Nephron progenitor cell (in vitro differentiated cells): ENCODE measurements at places on chromosomes 1 and 21.

GRCh38 chr1:154433161-154433764 lies 28.1 kb downstream of the IL6R start:
- DNase-seq: no peak

DNA sequence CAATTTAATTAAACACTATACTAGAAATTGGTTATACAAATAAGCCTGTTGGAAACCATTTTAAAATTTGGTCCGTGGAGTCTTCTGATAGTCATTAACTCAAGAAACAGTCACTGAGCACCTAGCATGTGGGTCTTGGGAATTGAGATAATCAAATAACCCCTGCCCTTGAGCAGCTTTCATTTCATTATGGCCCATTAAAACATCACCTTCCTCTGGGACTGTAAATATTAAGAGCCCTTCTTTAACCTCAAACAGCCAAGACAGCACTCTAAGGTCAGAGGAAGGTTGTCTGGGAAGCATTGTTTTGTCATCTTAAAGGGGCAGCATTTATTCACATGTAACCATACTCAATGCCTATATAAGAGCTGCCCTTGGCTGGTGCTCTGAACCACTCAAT lies 610.3 kb upstream of the USP24 start:
- no peak for DNase-seq

- no peak for DNase-seq
Measured at GRCh38 chr1:84705513-84705912, 15.3 kb upstream of the SSX2IP start.

DNA sequence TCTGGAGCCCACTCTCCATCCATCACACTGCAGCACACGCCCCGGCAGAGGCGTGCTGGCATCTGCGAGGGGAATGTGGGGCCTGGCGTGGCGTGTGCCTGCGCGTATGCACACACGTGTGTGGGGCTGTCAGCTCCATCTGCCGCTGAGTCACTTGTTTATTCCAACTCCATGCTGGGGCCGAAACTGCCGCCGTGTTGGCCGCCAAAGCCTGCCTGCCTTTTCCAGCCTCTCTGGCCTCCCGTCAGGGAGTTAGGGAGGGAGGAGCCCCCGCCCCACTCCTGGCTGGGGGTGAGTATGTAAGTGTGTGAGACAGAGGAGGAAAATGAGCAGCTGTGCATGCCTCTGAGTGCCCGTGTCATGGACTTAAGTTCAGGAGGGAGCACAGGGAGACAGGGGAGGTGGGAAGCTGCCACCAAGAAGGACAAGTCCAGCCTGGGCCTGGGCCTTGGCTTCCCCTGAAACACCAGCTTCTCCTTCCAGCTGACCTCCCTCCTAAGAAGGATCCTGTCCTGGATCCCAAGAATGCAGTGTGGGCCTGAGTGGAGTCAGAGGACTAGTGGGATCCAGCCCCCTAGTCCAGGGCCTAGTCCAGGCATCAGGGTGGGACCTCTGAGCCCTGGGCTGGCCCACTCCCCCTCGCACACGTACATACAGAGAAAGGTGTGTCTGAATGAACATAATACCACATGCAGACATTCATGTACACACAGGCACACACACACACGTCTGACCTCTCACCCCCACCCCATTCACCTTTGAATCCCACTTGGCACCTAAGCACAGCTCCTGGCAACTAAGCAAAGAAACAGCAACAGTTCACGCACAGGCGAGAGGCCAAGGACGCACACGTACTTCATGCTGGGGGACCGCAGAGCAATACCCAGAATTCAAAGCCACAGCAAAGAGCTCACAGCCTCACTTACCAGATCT lies 24.7 kb downstream of the MEF2D start:
- no peak for DNase-seq

DNA sequence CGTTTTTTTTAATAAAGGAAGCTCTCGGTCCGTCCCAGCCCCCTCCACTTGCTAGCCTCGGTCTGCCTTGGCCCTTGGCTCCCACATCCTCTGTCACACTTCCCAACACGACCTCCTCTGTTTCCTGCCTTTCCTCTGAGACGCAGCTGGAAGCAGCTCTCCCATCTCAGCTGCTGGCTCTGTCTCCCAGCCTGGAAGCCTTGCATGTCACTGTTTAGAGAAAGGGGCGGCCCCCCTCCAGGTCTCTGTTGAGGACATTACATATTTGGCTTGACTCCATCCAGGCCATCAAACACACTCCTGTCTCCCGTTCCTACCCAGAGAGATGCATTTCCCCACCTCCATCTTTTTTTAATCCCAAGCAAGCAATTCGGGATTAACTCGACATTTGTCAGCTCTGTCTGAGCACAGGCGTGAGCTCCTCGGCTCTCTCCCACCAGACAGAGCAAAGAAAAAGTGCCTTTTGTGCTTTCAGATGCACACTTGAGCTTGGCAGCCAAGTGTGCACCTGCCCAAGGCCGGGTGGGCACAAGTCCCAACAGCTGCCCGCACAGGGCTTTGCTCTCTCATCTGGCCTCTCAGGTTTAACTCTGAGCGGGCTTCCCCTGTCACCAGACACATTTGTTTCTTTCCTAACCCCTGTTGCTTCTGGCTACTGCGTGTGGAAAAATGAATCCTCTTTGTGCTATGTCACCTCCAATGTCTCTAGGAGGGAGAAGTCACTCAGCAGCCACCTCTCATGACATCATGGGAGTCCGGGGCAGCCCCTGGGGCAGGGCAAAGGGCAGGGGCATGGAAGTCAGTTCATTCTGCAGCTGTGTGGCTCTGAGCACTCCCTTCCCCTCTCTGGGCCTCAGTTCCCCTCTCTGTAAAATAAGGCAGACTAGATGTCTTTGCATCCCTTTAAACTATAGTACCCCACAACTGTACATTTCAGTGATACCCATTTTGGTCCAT lies 108.3 kb downstream of the KCND3 start:
- no peak for DNase-seq

GRCh38 chr1:156726549-156727226 lies 1.6 kb upstream of the METTL25B start:
- DNase-seq: peak; percentile 56

DNA sequence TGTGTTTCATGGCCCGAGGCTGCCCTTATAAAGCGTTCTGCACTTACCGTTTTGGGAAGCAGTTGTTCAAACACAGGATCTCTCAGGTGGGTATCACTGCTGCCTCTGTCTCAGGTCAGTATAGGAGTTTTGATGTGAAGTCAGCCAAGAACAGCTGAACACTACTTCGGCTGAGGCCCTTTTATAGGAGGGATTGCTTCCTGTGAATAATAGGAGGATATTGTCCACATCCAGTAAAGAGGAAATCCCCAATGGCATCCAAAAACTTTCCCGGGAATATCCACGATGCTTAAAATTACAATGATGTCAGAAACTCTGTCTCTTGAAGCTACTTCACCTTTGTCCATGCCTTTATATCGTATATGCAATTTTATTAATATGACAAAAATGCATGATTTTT lies at the start of gene SELE:
TSS of gene SELE (minus strand) at position 156 of the 400 bp plus-strand sequence. CDS start 467 bp downstream, outside the sequence.
- DNase-seq: no peak

GRCh38 chr21:26512664-26513063 lies 60.4 kb downstream of the CYYR1 start:
- no peak for DNase-seq

DNA sequence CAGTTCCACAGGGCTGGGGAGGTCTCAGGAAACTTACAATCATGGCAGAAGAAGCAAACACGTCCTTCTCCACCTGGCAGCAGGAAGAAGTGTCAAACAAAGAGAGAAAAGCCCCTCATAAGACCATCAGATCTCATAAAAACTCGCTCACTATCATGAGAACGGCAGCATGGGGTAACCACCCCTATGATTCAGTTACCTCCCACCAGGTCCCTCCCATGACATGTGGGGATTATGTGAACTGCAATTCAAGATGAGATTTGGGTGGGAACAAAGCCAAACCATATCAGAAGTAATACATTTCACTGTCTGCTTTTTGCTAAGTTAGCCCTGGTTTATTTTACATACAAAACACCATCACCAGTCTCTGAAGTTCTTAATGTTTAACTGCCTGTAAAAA lies 68.5 kb downstream of the RBM11 start:
- DNase-seq: no peak

DNA sequence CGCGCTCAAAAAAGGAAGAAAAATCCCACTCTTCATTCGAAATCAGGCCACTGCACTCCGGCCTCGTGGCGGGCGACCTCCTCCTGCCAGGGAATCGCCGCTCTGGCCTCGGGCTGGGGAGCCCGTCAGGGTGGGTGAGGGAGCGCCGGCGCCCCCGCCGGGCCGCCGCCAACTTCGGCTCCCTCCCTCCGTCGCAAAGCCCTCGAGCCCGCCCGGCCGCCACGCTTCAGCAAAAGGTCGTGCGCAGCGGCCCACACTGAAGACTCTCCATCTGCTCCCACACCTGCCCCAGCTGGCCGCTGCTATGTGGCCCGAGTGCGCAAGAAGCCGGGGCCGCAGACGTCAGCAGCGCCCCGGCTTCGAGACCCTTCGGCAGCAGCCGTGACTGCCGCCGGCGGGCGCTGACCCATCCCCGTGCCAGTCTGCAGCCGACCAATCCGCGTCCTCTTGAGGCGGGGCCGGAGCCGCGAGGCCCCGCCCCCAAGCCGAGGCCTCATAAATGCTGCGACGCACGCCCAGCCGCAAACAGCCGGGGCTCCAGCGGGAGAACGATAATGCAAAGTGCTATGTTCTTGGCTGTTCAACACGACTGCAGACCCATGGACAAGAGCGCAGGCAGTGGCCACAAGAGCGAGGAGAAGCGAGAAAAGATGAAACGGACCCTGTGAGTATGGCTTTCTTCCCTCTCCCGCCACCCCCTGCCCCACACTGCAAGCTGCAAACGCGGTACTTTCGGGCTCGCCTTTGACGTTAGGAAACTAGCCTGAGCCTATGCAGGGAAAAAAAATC lies at the start of gene RGS2:
TSS of gene RGS2 (plus strand) at position 522 of the 789 bp plus-strand sequence. CDS start at position 555, 33 bp downstream.
- DNase-seq: peak; percentile 92

GRCh38 chr1:37393173-37394120 lies 80.9 kb upstream of the ZC3H12A start:
- no peak for DNase-seq

GRCh38 chr1:39833621-39834385 lies 45.1 kb upstream of the BMP8B start:
- DNase-seq: no peak

DNA sequence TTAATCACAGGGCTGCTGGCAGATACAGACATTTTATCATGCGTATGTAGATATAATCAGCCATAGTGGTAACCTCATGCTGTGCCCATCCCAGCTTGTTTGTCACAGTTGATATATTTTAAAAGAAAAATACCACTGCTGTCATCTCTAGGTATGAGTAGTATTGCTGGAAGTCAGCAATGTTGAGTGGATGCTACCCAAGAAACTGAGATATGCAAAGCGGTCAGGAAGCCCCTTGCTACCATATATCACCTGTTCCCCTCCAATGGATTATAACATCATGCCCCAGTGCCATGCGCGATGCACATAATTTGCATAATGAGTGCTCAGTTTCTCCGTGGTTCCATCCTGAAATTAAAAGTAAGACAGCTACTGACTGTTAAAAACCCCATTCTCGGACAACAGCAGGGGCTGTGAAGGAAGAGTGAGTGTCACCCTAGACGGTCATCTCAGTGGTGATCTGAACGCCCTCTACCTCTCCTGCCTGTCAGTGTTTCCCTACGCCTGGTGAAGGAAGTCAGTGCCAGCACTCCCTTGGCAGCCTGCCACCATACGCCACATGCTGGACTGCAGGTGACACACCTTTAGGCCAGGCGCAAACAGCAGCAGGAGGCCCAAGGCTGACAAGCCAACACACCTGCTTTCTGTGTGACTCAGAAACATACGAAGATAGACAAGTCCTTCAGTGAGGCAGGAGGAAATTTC lies 2.7 kb downstream of the IL10RB start:
- DNase-seq: no peak

DNA sequence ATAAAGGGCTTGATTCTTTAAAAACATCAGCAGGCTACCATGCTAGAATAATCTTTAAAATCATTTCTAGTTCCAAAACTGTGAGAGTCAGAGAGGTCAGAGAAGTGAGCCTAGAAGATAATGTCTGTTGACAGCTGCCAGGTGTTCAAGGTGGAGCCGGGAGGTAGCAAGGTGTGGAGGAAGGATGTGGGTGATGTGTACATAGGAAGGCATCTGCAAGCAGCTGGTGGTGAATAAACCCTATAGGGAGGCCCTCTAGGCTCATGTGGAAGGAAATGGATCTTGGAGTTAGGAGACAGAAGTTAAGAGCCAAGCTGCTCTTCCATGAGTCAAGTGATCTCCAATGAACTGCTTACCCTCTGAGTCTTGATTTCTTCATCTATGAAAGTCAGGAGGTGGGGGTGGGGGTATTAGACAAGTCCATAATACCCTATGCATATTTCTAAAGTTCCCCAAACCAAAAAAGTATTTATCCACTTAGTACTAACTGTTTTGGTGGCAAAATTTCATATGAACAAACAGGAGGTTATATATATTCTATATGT lies 266.3 kb downstream of the RHOU start:
- no peak for DNase-seq

DNA sequence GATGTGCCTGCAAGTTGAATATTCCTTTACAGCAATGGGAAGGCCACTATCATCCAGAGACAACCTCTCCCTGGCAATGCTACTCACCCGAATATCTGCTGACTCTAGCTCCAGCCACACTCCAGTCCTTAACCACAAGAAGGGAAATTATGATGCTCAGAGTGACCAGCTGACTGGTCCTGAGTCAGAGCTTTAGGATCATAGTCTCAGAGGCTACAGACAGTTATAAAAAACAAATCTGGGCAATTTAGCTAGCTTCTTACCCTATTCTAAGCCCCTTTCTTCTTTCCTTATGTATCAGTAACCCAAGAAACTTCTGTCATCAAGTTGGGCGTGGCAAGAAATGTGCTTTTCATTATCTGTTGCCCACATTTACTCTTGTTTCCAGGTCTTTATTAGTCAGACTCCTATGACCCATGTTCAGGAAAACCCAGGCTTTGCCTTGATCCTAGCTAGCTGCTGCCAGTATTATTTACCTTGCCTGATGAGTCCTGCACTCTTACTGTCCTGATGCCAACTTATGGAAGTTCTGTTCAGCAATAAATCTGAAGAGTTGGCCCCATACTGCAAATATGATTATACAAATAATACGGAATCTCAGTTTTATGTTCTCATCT lies 207.0 kb downstream of the TTLL7 start:
- DNase-seq: no peak

- DNase-seq: no peak
Measured at GRCh38 chr1:108007070-108007469, 42.1 kb upstream of the VAV3 start.

- DNase-seq: peak; percentile 16
Measured at GRCh38 chr1:180482425-180483275, 19.7 kb downstream of the ACBD6 start.

DNA sequence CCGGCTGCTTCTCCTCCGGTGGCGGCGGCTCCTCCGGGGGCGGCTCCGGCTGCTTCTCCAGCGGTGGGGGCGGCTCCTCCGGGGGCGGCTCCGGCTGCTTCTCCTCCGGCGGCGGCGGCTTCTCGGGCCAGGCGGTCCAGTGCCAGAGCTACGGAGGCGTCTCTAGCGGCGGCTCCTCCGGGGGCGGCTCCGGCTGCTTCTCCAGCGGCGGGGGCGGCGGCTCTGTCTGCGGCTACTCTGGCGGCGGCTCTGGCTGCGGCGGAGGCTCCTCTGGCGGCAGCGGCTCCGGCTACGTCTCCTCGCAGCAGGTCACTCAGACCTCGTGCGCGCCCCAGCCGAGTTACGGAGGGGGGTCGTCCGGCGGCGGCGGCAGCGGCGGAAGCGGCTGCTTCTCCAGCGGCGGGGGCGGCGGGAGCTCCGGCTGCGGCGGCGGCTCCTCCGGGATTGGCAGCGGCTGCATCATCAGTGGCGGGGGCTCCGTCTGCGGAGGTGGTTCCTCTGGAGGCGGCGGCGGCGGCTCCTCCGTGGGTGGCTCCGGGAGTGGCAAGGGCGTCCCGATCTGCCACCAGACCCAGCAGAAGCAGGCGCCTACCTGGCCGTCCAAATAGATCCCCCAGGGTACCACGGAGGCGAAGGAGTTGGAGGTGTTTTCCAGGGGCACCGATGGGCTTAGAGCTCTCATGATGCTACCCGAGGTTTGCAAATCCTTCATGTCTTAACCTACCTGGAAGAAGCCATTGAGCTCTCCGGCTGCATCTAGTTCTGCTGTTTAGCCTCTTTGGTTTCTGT lies 2.0 kb downstream of the LORICRIN start:
- DNase-seq: peak; percentile 77
